ENCODE measurements at places on chromosomes 3 and 15.

DNA sequence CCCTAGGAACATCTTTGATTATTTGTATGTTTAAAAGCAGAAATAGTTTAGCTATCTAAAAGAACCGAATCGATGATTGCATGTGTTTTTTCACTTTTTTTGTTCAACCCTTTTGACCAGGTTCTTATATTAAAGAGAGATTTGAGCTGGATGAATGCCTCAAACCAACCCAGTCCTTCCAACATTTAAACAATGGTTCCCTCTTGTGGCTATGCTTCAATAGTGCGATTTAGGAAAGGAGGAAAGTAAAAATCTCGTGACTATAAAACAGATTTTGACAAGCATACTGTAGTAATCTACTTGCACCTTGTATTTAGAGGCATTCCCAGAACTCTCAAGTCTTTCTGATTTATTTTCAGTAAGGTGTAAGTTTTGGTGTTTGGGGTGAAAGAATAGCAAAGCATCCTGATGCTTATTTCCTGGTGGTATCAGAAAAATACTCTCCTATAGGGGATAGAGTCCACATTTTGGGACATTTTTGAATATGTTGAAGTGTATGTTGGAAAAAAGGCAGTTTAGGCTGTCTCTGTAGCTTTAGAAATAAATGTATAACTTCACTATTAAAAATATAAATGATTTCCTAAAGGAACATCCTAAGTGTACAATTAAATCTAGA is 159.6 kb upstream of the KCNH8 start:
- no peaks in the 10 kb centered on the region for H3K36me3 ChIP-seq
- H3K27ac ChIP-seq, result no peak overlapping the region
- H3K27me3 ChIP-seq, result no peaks in the 10 kb centered on the region
- H3K4me1 ChIP-seq, result peaks cover 6% of the 10 kb centered on the region
- no peak overlapping the region for H3K4me3 ChIP-seq
- no peak for DNase-seq

GRCh38 chr3:33921608-33922007 is 123.2 kb downstream of the PDCD6IP start:
- H3K4me3 ChIP-seq, result no peak overlapping the region
- no peaks in the 10 kb centered on the region for H3K27me3 ChIP-seq
- peaks cover 11% of the 10 kb centered on the region for H3K4me1 ChIP-seq
- DNase-seq, result no peak

GRCh38 chr3:169758359-169758994 is 6.4 kb downstream of the TERC start:
- H3K4me1 ChIP-seq, result peaks cover 31% of the 10 kb centered on the region
- H3K27ac ChIP-seq, result peak overlapping the region; percentile 76
- no peaks in the 10 kb centered on the region for H3K36me3 ChIP-seq
- DNase-seq, result no peak
- no peak overlapping the region for H3K4me3 ChIP-seq
- H3K27me3 ChIP-seq, result no peaks in the 10 kb centered on the region

- H3K36me3 ChIP-seq, result no peaks in the 10 kb centered on the region
- H3K27me3 ChIP-seq, result no peaks in the 10 kb centered on the region
- H3K4me3 ChIP-seq, result no peak overlapping the region
- H3K27ac ChIP-seq, result no peak overlapping the region
- H3K4me1 ChIP-seq, result no peaks in the 10 kb centered on the region
Observed at GRCh38 chr15:29687939-29688505, 134.2 kb downstream of the TJP1 start.

DNA sequence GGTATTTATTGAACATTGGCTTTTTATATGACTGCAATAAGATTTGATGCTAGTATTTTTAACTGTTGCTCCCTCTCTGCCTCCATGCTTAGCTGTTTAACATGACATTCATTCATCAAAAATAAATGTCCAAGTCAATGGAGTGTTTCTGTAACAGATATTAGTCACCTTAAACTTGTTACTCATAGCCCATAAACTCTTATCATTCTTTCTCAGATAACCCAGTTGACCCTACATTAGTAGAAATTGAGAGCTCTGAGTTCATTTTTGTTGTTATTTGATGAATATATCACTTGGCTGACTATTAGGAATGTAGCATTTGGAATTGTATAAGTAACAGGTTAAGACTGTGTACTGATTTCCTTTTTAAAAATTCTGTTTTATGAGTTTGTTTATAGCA is 201.1 kb downstream of the UBE2E2 start:
- H3K27me3 ChIP-seq, result no peaks in the 10 kb centered on the region
- DNase-seq, result no peak
- H3K27ac ChIP-seq, result no peak overlapping the region
- peaks cover 11% of the 10 kb centered on the region for H3K4me1 ChIP-seq
- no peak overlapping the region for H3K4me3 ChIP-seq

DNA sequence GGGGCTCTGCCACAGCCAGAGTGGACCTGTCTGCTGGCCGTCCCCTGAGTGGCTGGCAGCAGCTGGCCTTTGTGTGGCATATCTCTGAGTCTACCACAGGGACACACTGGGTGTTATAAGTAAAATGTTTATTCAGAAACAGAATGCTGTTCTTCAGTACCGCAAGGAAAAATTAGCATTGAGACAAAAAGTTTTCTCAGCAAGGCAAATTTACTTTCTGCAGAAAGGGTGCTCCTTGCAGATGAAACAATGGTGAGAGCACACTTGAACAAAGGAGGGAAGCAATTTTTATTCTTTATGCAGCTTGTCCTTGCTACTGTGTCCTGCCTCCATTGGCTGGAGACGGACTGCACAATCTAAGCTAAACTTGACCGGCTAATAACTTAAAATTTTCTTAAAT is 4.0 kb downstream of the TMEM89 start:
- H3K27me3 ChIP-seq, result no peaks in the 10 kb centered on the region
- no peak for DNase-seq
- H3K4me3 ChIP-seq, result 0 out of 2 replicates have a peak overlapping the region, but pooled peaks have one; percentile 2
- H3K36me3 ChIP-seq, result peaks cover 35% of the 10 kb centered on the region
- no peaks in the 10 kb centered on the region for H3K4me1 ChIP-seq
- H3K27ac ChIP-seq, result no peak overlapping the region

DNA sequence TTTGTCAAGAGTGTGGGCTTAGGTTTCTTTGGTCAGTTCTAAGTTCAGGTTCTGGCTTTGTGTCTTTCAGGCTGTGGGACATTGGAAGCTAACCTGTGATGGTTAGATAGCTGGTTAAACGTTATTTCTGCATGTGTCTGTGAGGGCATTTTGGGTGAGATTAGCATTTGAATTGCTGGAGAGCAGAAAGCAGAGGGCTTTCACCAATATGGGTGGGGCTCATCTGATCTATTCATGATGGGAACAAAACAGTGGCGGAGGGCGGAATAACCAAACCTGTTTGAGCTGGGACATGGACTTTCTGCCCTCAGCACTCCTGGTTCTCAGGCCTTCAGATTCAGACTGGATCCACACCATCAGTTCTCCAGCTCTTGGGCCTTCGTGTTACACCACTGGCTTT is 195.4 kb downstream of the KLF13 start:
- no peaks in the 10 kb centered on the region for H3K36me3 ChIP-seq
- peaks cover 6% of the 10 kb centered on the region for H3K27me3 ChIP-seq
- DNase-seq, result no peak

- peaks cover 100% of the 10 kb centered on the region for H3K36me3 ChIP-seq
- peaks cover 36% of the 10 kb centered on the region for H3K4me1 ChIP-seq
- no peak overlapping the region for H3K4me3 ChIP-seq
Observed at GRCh38 chr3:129581623-129582022, 24.9 kb downstream of the PLXND1 start.

GRCh38 chr3:158479051-158479450 is 91.9 kb upstream of the MLF1 start:
- no peak overlapping the region for H3K4me3 ChIP-seq
- H3K27me3 ChIP-seq, result no peaks in the 10 kb centered on the region
- H3K4me1 ChIP-seq, result no peaks in the 10 kb centered on the region
- H3K27ac ChIP-seq, result no peak overlapping the region
- DNase-seq, result no peak
- H3K36me3 ChIP-seq, result no peaks in the 10 kb centered on the region

GRCh38 chr3:181290941-181291340 is 301.4 kb upstream of the DNAJC19 start:
- no peak overlapping the region for H3K4me3 ChIP-seq
- DNase-seq, result no peak
- no peaks in the 10 kb centered on the region for H3K27me3 ChIP-seq
- no peaks in the 10 kb centered on the region for H3K36me3 ChIP-seq

DNA sequence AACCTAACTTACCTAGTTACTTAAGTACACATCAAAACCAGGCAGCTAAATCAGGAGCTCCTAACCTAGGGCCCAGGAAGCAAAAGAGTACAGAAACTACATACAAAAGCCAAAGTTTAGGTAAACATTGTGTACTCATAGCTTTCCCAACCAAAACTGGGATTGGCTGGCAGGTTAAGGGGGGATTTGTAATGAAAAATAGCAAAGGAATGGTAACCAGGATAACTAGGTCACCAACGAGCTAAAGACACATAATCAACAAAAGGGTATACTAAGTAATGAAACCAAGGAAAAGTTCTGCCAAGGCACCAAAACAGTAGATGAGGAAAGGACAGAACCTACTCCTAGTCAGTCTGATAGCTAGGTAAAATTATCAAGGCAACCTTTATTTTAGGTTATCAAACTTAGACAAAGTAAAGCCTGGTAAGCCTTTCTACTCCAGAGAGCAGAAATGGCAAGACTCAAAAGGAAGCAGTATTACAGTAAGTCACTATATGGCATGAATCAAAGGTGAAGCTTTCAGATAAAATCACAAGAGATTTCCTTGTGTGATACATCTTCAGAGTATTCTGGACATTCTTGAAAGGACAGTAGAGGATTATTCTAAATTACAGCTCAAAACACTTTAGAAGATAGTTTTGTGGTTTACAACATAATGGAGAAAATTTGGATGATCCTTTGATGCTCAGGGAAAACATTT is 10.2 kb downstream of the TRA2B start:
- no peak for DNase-seq
- peaks cover 73% of the 10 kb centered on the region for H3K4me1 ChIP-seq
- peaks cover 100% of the 10 kb centered on the region for H3K36me3 ChIP-seq
- H3K4me3 ChIP-seq, result no peak overlapping the region
- no peaks in the 10 kb centered on the region for H3K27me3 ChIP-seq

- no peak for DNase-seq
- no peak overlapping the region for H3K27ac ChIP-seq
- H3K27me3 ChIP-seq, result no peaks in the 10 kb centered on the region
- H3K4me1 ChIP-seq, result peaks cover 46% of the 10 kb centered on the region
Observed at GRCh38 chr15:43104426-43104825, 1.4 kb downstream of the UBR1 start.

DNA sequence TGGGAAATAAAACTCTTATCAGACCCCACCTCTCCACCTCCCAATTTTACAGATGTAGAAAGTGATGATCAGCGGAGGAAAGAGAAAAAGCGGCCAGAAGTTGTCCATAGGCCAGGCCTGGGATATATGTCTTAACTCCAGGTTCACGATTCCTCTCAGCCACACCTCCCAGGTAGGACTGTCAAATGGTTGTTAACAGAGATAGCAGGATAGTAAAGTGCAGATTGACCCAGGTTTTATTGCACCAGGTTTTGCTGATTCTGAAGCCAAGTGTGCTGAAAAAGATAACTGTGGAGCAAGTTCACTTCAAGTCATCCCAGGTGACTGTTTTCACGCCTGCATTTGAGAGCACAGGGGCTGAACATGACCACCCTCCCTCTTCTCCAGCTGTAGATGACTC is 36.1 kb downstream of the LSM3 start:
- H3K4me3 ChIP-seq, result no peak overlapping the region
- H3K4me1 ChIP-seq, result no peaks in the 10 kb centered on the region

DNA sequence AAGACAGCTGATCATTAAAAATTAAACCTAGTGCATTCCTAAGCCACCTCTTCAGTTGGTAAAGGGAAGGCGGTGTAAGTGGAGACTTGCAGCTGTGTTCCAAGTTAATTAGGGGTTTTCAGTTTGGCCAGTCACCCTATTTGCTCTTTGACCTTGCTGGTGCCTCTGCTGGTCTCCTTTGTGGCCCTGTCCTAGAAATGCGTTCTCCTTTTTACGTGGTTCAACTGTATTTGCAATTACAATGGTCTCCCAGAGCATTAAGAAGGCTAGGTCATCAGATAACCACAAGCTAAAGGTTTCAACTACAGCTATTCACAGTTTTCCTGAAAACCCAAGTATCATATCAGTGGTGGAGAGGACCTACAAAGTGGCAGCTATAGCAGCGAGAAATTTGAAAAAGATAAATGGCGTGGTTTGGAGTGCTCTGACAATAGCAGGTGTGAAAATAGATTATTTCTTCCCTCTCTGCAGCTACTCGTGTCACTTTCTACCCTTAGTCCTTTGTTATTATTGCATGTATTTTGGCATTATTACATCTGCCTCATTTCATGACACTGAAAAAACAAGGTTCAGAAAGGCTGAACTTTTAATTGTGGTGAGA is 203.5 kb upstream of the TBC1D5 start:
- H3K27me3 ChIP-seq, result no peaks in the 10 kb centered on the region
- no peaks in the 10 kb centered on the region for H3K36me3 ChIP-seq
- no peak overlapping the region for H3K4me3 ChIP-seq

DNA sequence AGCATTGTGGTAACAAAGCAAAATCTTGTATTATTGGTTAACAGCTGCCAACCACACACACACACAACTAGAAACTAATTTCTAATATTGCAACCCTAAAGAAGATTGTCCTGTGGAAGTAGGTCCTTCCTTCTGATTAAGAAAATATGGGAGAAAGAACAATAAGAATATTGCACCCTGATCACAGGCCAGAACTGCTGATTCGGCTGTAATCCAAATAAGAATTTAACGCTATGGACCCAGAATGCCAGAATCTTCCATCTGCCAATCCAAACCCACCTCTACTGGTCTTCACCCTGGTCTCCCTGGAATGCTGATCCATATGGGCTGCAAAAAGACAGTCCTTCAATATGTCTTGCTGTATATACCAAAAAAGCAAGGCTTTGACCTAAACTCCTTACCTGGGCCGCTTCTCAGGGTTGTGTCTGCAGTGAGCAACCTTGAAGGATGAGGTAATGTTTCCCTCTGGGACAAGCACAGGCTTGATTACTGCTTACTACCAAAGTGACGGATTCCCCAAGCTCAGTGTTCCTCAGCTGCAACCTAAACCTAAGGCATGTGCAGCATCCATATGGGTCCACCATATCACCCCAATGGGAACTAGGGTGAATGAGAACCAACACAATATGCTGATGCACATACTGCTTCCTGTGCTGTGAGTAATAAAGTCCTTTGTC is 8.0 kb downstream of the CCDC14 start:
- peaks cover 73% of the 10 kb centered on the region for H3K36me3 ChIP-seq
- no peak overlapping the region for H3K27ac ChIP-seq
- DNase-seq, result no peak
- H3K4me1 ChIP-seq, result peaks cover 7% of the 10 kb centered on the region

GRCh38 chr3:172520301-172520831 is 2.9 kb downstream of the TNFSF10 start:
- H3K27ac ChIP-seq, result peak overlapping the region; percentile 92
- DNase-seq, result peak; percentile 55
- no peaks in the 10 kb centered on the region for H3K27me3 ChIP-seq
- peak overlapping the region; percentile 23 for H3K4me3 ChIP-seq
- peaks cover 84% of the 10 kb centered on the region for H3K4me1 ChIP-seq

- H3K27me3 ChIP-seq, result no peaks in the 10 kb centered on the region
- H3K27ac ChIP-seq, result no peak overlapping the region
- H3K36me3 ChIP-seq, result no peaks in the 10 kb centered on the region
- H3K4me1 ChIP-seq, result no peaks in the 10 kb centered on the region
Observed at GRCh38 chr3:159499031-159499793, 489.4 kb upstream of the IL12A start.

DNA sequence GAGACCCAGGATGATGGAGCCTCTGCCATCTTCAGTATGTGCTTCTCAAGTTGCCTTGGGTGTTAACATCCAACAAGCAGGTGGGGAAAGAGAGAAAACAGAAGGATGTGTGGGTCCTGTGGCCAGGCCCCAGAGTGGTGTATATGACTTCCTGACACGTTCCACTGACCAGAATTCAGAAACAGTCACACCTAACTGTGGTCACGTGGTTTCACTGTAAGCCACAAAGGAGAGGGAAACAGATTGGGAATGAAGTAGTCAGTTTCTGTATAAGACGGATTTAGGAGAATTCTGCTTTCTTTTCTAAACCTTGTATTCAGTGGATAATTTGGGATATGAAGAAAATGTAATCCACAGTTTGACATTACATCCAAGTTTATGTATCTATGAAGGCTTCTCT is 454.1 kb upstream of the IL12A start:
- no peaks in the 10 kb centered on the region for H3K27me3 ChIP-seq
- no peak overlapping the region for H3K27ac ChIP-seq
- no peaks in the 10 kb centered on the region for H3K4me1 ChIP-seq

All from DND-41 (cell line).